ENCODE measurements at places on chromosomes 7 and 10.

DNA sequence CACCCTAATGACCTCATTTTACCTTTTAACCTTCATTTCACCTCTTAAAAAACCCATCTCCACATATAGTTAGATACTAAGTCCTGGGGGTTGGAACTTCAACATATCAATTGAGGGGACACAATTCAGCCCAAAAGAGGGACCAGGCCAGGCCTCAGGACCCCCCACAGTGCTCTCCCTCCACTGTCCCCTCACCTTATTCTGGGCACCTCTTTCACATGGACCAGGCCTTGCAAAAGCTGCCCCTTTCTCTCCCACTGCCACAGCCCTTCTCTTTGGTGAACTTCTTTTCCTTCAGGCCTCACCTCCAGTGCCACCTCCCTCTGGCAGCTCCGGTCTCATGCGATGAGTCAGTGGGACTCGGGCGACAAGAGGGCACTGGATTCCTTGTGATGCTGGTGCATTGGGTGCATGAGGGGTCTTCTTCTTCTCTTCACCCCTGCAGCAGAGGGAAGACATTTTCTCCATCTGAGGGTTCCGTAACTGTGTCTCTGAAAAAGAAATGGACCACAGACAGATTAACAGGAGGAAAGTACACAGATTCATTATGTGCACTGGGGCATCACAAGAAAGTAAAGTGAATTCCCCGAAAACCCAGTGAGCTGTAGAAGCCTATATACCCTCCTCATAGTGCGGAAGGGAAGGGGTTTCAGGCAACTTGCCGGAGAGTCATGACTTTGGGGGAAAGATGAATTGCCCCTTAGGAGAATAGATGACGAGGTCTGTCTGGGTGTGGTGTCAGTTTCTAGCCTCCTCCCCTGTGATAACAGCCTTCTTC is 288.7 kb upstream of the IGFBP3 start:
- no peak overlapping the region for H3K27ac ChIP-seq
- no peak for DNase-seq
- no peak overlapping the region for H3K4me3 ChIP-seq
- no peaks in the 10 kb centered on the region for H3K4me1 ChIP-seq

GRCh38 chr10:61987951-61988379 is 86.5 kb downstream of the ARID5B start:
- H3K36me3 ChIP-seq: peaks cover 11% of the 10 kb centered on the region
- no peak overlapping the region for H3K4me3 ChIP-seq
- DNase-seq: peak; percentile 88
- no peaks in the 10 kb centered on the region for H3K27me3 ChIP-seq
- H3K27ac ChIP-seq: peak overlapping the region; percentile 84

GRCh38 chr7:115274-115911 is 77.0 kb upstream of the FAM20C start:
- peaks cover 22% of the 10 kb centered on the region for H3K27me3 ChIP-seq
- H3K36me3 ChIP-seq: no peaks in the 10 kb centered on the region
- H3K4me1 ChIP-seq: no peaks in the 10 kb centered on the region
- H3K4me3 ChIP-seq: no peak overlapping the region

DNA sequence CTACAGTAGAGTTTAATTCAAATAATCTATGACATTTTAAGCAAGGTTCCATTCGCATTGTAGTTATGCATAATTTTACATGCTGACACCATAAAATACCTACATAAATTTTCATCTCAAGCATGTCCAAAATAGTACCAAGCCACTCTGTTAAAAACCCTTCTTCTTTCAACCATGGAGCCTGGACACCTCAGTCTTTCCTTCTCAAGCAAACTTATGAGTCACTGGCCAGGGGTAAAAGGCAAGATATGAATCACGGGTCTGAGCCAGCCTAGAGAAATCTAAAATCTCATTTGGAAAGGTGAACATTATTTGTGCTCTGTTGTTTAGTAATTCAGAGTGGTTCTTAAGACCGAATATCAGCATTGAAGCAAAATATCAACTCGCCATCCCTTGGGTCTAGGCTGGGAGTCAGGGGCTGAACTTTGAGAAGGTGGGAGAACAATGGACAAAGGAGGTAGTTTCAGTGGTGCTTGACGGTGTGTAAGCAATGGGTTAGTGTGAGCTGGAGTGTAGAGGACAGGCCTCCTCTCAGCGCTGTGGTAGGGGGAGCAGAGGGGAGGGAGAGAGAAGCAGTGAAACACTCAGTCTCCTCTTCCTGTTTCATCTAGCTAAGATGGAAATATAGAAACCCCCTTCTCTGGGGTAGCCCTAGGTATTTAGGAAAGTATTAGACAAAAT is 19.1 kb upstream of the GPAM start:
- no peaks in the 10 kb centered on the region for H3K27me3 ChIP-seq
- DNase-seq: no peak
- no peaks in the 10 kb centered on the region for H3K4me1 ChIP-seq
- peak overlapping the region; percentile 34 for H3K27ac ChIP-seq

DNA sequence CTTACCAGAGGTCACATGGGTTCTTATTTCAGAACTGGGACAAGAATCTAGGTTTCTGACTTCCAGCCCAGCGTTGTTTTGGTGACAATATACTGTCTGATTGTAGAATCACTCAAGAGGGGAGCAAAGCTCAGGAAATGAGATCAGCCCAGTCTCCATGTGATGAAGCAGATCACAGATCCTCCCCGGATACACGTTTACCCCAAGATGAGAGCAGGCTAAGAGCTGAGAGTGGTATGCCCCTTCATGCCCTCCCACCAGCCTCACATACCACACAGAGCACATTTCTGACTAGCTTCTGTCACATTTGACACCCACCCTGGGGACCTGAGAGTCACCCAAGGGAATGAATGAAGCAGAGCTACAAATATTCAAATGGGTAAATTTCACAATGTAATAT is 27.1 kb upstream of the PRKCQ start:
- no peak overlapping the region for H3K4me3 ChIP-seq
- no peak for DNase-seq
- no peak overlapping the region for H3K27ac ChIP-seq
- H3K4me1 ChIP-seq: no peaks in the 10 kb centered on the region
- H3K36me3 ChIP-seq: no peaks in the 10 kb centered on the region
- H3K27me3 ChIP-seq: no peaks in the 10 kb centered on the region

GRCh38 chr7:103915680-103916357 is 73.6 kb downstream of the RELN start:
- no peak overlapping the region for H3K4me3 ChIP-seq
- DNase-seq: no peak
- H3K36me3 ChIP-seq: no peaks in the 10 kb centered on the region
- H3K27me3 ChIP-seq: no peaks in the 10 kb centered on the region
- H3K4me1 ChIP-seq: no peaks in the 10 kb centered on the region
- no peak overlapping the region for H3K27ac ChIP-seq

GRCh38 chr7:112997831-112998230 is 88.8 kb downstream of the GPR85 start:
- DNase-seq: no peak
- no peaks in the 10 kb centered on the region for H3K4me1 ChIP-seq
- H3K27me3 ChIP-seq: no peaks in the 10 kb centered on the region
- H3K36me3 ChIP-seq: no peaks in the 10 kb centered on the region

- peak; percentile 21 for DNase-seq
- peaks cover 49% of the 10 kb centered on the region for H3K4me1 ChIP-seq
- no peak overlapping the region for H3K4me3 ChIP-seq
- no peak overlapping the region for H3K27ac ChIP-seq
These were observed 4.6 kb upstream of the HMX2 start for GRCh38 chr10:123143162-123143824.

DNA sequence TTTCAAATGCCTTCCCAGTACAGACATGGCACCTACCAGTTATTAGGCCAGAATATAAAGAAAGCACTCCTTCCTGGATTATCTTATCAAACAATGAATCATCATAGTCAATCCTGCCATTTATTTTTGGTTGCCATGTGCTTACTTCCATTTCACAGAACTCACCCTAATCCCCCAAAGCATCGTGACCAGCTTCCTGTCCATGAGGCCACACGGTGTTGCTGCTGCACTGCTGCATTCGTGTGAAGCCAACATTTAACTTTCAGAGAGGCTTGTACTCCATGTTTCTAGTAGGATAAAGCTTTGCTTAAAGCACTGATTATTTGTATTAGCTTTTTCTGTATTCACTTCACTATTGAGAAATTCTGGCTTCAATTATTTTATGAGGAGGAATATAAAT is 14.4 kb downstream of the COL28A1 start:
- H3K4me1 ChIP-seq: no peaks in the 10 kb centered on the region
- no peak for DNase-seq
- no peak overlapping the region for H3K4me3 ChIP-seq
- no peaks in the 10 kb centered on the region for H3K27me3 ChIP-seq

- H3K4me3 ChIP-seq: no peak overlapping the region
- H3K27ac ChIP-seq: no peak overlapping the region
- H3K36me3 ChIP-seq: no peaks in the 10 kb centered on the region
- H3K4me1 ChIP-seq: no peaks in the 10 kb centered on the region
These were observed 434.3 kb downstream of the MDFIC start for GRCh38 chr7:115356139-115356746.

DNA sequence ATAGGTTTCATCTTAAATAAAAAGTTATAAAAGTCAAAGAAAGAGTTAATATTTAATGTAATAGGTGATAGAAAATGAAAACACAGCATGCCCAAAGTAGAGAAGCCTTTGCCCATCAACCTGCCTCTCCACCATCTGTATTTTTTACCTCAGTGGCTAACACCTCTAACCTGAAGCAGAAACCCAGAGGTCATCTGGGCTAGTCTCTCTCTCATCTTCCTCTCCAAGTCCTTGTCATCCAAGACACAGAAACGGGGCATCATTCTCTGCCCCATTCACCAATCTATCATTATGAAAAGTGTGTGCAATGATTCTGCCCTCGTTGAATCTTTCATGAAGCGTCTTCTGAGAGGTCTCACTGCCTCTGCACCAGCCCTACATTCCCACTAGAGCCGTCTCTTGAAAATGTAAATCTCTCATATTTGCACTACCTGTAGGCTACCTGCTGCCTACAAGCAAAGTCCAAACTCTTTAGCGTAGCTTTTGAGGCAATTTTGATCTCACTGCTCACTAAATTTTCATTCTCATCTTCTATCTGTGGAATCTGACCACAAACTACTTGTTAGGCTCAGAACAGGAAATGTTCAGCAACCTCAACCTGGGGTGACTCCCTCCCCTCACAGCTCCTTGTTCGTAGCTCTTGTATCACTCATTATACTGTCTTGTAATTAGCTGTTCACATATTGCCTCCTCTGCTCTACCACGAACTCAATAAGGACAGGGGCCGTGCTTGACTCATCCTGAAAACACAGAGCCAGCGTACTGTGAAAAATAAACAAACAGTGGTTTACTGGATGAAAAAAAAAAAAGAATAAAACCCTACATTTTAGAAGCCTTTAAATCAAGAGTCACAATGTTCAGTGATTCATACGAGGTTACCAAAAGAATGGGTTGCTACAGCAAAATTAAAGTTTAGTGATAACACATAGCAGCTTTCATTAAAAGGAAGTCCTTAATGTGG is 83.1 kb downstream of the CTNNA3 start:
- DNase-seq: no peak
- no peak overlapping the region for H3K27ac ChIP-seq

DNA sequence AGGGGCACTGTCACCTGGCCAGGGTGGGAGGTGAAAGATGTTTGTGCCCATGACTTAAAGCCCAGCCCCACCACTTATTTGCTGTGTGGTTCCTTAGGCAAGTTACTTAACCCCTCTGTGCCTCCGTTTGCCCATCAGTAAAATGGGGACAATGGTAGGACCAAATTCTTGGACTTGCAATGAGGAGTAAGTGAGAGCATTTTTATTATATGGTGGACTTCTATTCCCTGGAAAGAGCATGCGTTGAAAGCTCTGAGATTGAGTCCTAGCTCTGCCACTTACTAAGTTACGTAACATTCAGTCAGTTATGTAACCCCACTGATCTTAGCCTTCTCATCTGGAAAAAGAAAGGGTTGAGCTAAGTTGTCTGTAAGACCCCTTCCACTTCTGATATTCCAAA is 18.8 kb downstream of the VSIR start:
- peaks cover 81% of the 10 kb centered on the region for H3K4me1 ChIP-seq
- H3K27ac ChIP-seq: peak overlapping the region; percentile 11
- no peaks in the 10 kb centered on the region for H3K27me3 ChIP-seq
- no peak overlapping the region for H3K4me3 ChIP-seq
- no peak for DNase-seq
- no peaks in the 10 kb centered on the region for H3K36me3 ChIP-seq

GRCh38 chr7:70171369-70171920 is 573.2 kb downstream of the AUTS2 start:
- H3K27me3 ChIP-seq: no peaks in the 10 kb centered on the region
- H3K36me3 ChIP-seq: no peaks in the 10 kb centered on the region
- H3K4me3 ChIP-seq: no peak overlapping the region
- H3K4me1 ChIP-seq: no peaks in the 10 kb centered on the region
- no peak overlapping the region for H3K27ac ChIP-seq

DNA sequence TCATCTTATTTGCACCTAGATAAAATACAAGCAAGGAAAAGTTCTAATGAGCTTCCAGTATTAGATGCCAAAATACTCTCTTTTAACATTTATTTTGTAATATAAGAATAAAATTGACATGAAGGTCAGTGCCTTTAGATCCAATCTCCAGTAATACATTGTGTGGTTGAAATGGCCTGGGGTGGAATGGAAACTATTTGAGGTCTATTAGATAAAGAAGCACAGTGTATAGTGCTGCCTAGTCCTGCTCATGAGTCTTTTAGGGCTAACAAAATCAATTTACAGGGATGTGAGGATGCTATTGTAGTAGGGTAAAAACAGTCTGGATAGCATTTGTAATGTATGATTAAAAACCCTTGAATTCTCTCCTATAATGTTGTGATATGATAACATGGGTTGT is 84.5 kb upstream of the ETV1 start:
- no peaks in the 10 kb centered on the region for H3K4me1 ChIP-seq
- no peaks in the 10 kb centered on the region for H3K27me3 ChIP-seq
- no peak overlapping the region for H3K4me3 ChIP-seq
- no peaks in the 10 kb centered on the region for H3K36me3 ChIP-seq

DNA sequence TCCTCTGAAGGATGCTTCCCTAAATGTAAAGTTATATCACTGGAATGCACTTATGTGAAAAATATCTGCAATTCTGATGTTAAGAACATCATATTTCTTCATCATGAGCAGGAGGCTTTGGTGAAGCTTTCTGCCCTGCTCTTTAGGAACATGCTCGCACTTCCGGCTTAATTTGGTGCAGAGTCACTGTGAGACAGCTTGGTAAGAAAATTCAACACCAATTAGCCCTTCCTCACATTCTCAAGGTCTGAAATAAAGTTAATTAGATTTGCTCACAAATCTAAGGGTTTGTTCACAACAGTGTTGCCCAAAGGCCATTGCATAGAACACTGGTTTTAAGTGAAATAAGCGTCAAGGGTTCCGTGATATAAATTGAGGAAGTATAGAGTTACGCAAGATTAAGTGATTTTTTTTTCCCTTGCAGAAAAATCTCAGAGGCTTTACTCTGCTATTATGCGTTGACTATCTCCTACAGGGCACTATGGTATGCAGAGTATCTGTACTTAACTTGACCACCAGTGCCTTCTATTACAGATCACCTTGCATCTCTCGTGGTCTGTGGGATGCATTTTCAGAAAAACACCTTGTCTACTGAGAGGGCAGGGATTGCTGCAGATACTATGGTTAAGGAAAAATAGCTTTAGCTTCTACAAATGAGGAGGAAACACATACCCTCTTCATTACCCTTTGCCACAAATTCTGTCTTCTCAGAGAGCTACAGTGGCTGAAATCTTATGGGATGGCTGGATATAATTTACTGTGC is 953.9 kb downstream of the TYW1 start:
- no peak for DNase-seq
- H3K4me3 ChIP-seq: no peak overlapping the region
- no peaks in the 10 kb centered on the region for H3K4me1 ChIP-seq
- no peaks in the 10 kb centered on the region for H3K27me3 ChIP-seq
- no peak overlapping the region for H3K27ac ChIP-seq

GRCh38 chr10:1377231-1377630 is 321.0 kb downstream of the WDR37 start:
- H3K4me1 ChIP-seq: no peaks in the 10 kb centered on the region
- no peak for DNase-seq
- H3K36me3 ChIP-seq: no peaks in the 10 kb centered on the region

Data from B cell (primary cell).